ENCODE measurements at places on chromosomes 3 and 15. TPM values are rescaled to one million over a fixed set of nuclear protein-coding genes. Genes with fewer than 3 reads are reported as not detected.

The CFAP161 gene
- total RNA-seq = 5.4 TPM

The MAGEL2 gene
- 11.1 TPM for total RNA-seq

The RAD54L2 gene
- total RNA-seq = 18.3 TPM

The NEK10 gene
- 12.5 TPM for total RNA-seq

The KIF15 gene
- total RNA-seq = 14.0 TPM

The LDHAL6B gene
- not detected for total RNA-seq

The SLC6A20 gene
- 19.0 TPM for total RNA-seq

The PCLAF gene
- 8.0 TPM for total RNA-seq

The PPP1R14D gene
- total RNA-seq = not detected

The STRA6 gene
- total RNA-seq = 69.0 TPM

The TGM4 gene
- total RNA-seq = 0.06 TPM

The XYLB gene
- 6.9 TPM for total RNA-seq

The EPHA3 gene
- total RNA-seq = 43.0 TPM

The COLQ gene
- 10.5 TPM for total RNA-seq

The SLC25A26 gene
- total RNA-seq = 21.7 TPM

The FILIP1L gene
- total RNA-seq = 18.7 TPM

The SGO1 gene
- 5.5 TPM for total RNA-seq

The GOLGA8G gene
- not detected for total RNA-seq

The GHSR gene
- total RNA-seq = 0.40 TPM

The KBTBD8 gene
- total RNA-seq = 17.1 TPM

The KCNMB3 gene
- total RNA-seq = 3.2 TPM

The SENP8 gene
- 6.4 TPM for total RNA-seq

The CCR9 gene
- 0.30 TPM for total RNA-seq

The NR1I2 gene
- 0.69 TPM for total RNA-seq

The GCSAM gene
- total RNA-seq = 0.17 TPM

The MOBP gene
- total RNA-seq = 125 TPM

The CCDC12 gene
- 41.5 TPM for total RNA-seq

The KNL1 gene
- total RNA-seq = 13.7 TPM

The CCPG1 gene
- 65.4 TPM for total RNA-seq

The GLDN gene
- 5.1 TPM for total RNA-seq

The RYR3 gene
- 15.7 TPM for total RNA-seq

The SEMA4B gene
- 40.4 TPM for total RNA-seq

The FBXO40 gene
- total RNA-seq = 0.06 TPM

The PLA1A gene
- total RNA-seq = 0.69 TPM

The TPRG1 gene
- 1.4 TPM for total RNA-seq

The CPN2 gene
- not detected for total RNA-seq

The TRPM1 gene
- 0.10 TPM for total RNA-seq

The RBM15B gene
- 20.9 TPM for total RNA-seq

The MCTP2 gene
- 12.4 TPM for total RNA-seq

The GOLGA6L4 gene
- total RNA-seq = 2.0 TPM

The CHAC1 gene
- 4.6 TPM for total RNA-seq

The MELTF gene
- total RNA-seq = 6.0 TPM

The CILP gene
- total RNA-seq = 0.89 TPM

The KCNMB2 gene
- 7.8 TPM for total RNA-seq

The XCR1 gene
- total RNA-seq = not detected

The ARNT2 gene
- total RNA-seq = 78.6 TPM

The DPPA2 gene
- total RNA-seq = not detected

All from spinal cord (tissue), 10 donors.